Mucosa of descending colon (tissue), 3 donors: ENCODE measurements at places on chromosomes 7 and 10. TPM values are rescaled to one million over a fixed set of nuclear protein-coding genes. Genes with fewer than 3 reads are reported as not detected.

The ANKRD7 gene
- total RNA-seq, result 1.9 TPM

DNA sequence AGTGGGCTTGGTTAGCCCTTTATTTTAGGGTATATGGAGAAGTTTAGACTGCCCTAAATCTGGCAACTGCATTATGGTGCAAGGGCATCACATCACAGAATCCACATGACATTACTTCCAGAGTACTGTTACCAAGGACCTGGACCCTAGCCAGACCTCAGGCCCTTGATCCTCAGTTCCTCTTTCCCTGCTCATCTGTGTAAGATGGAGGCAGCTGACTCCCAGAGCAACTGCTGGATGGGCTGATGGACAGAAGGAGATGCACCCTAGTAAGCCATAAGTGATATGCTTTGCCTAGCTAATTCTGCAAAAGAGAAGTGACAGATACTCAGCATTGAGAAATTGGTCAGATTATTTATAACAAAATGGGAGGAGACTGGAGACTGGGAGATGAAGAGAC is 131.7 kb downstream of the DYNC1I1 start:
- no peak for DNase-seq

- no peak for DNase-seq
Measured at GRCh38 chr10:18368273-18368672, 228.0 kb downstream of the CACNB2 start.

The PVRIG gene
- total RNA-seq, result 1.4 TPM

DNA sequence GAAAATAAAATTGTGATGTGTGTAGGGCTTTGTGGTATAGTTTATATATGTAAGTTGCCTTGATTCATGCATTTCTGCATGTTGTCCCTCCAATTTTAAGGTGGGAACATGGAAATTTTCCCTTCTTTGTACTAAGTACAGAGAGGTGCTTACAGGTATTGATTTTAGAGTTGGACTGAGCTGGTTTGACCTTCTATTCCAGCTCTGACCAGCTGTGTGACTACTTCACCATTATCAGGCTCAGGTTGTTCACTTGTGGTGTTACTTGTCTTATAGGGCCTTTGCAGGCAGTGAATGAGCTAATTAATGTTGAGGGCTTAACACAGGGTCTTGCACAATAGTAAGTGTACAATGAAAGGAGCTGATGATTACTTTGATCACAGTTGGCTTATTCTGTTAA is 16.3 kb downstream of the ZNF804B start:
- DNase-seq, result no peak

DNA sequence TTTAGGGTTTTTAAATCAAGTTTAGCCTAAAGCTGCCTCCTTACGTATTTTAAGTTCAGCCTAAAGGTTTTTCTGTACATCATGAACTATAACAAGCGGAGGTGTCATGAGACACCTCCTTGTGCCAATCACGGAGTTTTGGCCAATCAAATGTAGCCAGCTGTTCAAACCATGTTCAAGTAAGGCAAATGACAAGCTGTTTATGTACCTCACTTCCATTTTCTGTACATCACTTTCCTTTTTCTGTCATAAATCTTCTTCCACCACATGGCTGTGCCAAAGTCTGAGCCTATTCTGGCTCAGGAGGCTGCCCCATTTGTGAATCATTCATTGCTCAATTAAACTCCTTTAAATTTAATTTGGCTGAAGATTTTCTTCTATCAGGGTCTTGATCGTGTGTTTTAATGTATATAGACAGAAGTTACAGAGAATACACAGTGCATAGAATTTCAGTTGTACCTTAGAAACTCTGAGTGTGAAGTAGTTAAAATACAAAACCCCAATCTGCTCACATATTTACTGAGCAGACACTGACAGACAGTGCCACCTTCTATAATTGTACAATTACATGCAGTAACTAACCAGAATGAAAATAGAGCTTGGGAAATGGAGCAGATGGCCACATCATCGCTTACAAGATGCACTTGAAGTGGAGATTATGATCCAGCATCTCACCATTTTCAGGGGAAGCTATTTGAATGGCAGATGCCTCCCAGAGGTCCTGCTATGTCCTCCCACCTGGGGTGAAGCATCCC is 76.9 kb upstream of the LANCL2 start:
- DNase-seq, result no peak

The MYL10 gene
- not detected for total RNA-seq

DNA sequence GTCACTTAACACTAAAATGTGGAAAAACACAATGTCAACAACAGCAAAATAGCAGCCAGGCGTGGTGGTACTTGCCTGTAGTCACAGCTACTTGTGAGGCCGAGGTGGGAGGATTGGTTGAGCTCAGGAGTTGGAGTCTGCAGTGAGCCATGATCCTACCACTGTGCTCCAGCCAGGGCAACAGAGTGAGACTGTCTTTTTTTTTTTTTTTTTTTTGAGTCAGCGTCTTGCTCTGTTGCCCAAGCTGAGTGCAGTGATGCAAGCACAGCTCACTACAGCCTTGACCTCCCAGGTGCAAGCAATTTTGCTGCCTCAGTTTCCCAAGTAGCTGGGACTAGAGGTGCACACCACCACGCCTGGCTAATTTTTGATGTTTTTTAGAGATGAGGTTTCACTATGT is 6.1 kb downstream of the KCTD7 start:
- DNase-seq, result no peak

The STEAP1B gene
- 1.0 TPM for total RNA-seq

The GNAT3 gene
- not detected for total RNA-seq

DNA sequence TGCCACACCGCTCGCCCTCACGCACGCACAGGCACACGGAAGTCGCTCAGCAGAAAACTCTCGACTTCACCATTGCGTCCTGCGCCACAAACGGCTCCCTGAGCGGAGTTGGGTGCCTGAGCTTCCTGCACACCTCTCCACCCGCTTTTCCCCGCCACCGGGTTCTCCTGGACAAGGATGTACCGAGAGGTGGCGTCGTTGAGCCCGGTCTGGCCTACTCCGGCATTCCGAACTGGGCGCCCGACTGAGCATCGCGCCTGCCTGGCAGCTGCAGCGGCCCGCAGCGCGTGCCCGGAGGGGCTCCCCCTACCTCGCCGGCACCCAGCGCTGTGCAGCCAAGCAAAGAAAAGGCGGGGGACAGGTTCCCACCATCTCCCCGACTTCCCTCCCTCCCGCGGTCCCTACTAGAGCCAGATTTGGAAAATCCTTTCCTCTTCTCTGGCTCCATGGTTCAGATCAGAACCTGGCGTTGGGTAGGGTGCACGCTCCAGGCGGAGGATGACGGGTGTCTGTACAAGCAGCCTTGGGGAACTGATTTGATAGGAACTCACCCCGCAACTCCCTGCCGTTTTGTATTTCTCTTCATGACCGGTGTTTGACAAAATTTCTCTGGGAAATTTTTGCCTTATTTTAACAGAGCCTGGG is 1.7 kb downstream of the SORCS3 start:
- peak; percentile 35 for DNase-seq

GRCh38 chr7:106332201-106332600 is 47.4 kb upstream of the NAMPT start:
- DNase-seq, result no peak

- no peak for DNase-seq
Measured at GRCh38 chr7:151759591-151760042, 117.3 kb downstream of the PRKAG2 start.

DNA sequence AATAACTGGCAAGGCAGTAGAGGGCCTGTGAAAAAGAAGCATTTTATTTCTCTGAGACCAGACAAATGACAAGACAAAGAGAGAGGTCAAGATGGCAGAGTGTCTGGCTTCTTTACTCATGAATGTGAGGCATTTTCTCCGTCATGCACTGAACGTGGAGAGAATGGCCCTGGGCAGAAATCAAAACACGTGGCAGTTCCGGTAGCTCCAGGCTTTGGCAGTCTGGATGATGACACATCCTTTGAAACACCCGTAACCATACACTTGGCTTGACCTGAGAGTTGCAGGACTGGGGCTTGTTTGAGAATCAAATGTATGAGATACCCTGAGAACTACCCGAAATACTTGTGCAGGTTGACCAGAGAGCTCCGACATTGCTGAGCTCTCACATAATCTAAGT is 537.6 kb downstream of the ACTR3B start:
- DNase-seq, result no peak

The LRRD1 gene
- total RNA-seq, result not detected

The CDC14C gene
- total RNA-seq, result not detected

DNA sequence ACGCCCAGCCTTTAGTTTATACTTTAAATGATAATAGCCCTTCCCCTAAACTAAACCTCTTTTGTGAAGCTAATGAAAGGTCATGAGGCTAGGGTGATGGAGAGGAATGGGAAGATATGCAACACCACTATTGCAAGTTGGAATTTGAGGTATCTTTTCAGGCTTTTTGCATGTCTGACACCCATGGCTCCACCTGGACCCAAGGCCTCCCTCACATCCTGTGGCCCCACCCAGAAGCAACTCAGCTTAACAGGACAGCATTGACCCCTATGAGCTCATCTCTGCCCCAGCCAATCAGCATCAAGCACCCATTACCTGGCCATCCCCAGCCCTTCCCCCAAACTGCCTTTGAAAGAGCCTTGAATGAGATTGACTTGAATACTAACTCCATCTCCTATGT is 674.2 kb upstream of the NRP1 start:
- no peak for DNase-seq

DNA sequence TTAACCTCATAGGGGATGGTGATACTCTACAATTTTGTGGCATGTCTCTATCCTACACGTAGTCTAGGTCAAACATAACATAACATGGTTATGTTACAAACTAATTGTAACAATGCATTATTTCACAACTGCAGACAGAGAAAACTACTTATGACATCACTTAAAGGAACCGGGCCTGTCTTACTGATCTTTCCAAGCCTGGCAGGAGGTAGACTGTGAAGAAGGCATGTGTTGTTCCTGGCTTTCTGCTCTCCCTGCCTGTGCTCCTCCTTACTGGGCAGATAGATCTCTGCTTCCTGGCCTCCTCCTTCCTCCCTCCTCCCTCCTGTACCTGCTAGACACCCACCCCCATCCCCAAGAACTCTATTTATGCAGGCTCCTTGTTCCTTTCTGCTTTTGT is 5.4 kb downstream of the CACNB2 start:
- no peak for DNase-seq

The IFIT3 gene
- total RNA-seq, result 11.2 TPM

DNA sequence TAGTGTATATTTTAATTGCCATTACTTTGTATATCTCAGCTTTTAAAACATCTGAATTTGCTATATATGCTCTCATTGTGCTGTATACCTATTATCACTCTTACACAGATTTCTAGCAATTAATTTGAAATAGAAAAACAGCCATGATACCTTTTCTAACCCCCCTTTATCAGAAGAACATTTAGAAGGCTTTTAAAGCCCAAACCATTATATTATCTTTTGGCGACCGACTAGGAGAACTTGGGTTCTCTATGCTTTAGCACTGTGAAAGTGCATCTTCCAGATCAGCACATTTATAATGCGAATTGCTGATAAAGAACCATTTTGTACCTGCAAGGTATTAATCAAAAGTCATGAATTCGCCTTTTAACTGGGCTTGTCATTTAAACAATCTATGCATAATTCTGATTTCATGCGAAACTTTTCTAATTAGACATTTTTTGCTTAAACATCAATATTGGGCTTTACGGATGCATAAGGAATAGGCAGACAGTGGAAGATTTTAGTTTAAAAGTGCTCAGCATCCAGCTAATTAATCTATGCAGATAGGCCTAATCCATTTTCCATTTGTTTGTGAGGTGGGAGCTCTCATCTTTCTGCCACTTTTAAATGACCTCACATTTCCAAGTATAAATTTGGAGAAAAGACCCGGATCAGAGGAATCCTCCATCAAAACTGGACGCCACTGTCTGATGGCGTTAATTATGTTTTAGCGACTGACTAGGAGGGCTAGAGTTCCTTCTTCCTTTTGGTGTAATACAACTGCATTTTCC is 1.2 kb upstream of the MLLT10 start:
- no peak for DNase-seq

DNA sequence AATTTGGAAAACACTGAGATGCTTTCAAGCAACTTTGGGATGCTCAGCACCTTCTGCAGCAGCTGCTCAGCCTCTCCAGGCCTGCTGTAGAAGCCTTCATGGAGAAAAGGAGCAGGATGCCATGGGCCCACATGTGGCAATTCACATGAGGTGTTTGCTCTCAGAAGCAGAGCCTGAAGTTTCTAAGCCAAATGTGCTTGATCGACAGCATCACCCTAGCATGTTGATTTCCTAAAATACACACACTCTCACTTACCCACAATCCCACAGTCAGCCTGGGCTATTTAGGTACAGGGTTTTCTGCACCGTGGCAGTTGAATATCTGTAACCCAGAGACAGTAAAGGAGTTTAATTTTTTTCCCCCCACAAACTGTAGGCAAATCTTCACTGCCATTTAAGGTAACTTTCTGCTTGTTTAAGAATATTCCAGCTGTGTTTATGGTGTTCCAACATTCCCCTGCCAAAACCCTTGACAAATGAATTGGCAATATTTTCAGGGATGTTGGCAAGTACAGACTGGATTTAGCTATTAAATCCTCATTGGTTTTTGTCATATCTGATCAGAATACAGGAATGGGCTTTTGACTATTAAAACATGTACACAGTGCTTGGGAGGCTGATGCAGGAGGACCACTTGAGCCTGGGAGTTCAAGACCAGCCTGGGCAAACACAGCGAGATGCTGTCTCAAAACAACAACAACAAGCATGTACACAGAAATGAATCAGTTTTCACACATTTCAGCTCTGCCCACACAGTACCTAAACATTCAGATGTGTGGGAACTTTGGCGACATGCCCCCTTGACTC is 244.2 kb downstream of the CELF2 start:
- no peak for DNase-seq

GRCh38 chr10:37680243-37680683 is 177.1 kb downstream of the ZNF248 start:
- DNase-seq, result no peak

GRCh38 chr10:127874671-127875448 is 17.9 kb downstream of the CLRN3 start:
- no peak for DNase-seq

DNA sequence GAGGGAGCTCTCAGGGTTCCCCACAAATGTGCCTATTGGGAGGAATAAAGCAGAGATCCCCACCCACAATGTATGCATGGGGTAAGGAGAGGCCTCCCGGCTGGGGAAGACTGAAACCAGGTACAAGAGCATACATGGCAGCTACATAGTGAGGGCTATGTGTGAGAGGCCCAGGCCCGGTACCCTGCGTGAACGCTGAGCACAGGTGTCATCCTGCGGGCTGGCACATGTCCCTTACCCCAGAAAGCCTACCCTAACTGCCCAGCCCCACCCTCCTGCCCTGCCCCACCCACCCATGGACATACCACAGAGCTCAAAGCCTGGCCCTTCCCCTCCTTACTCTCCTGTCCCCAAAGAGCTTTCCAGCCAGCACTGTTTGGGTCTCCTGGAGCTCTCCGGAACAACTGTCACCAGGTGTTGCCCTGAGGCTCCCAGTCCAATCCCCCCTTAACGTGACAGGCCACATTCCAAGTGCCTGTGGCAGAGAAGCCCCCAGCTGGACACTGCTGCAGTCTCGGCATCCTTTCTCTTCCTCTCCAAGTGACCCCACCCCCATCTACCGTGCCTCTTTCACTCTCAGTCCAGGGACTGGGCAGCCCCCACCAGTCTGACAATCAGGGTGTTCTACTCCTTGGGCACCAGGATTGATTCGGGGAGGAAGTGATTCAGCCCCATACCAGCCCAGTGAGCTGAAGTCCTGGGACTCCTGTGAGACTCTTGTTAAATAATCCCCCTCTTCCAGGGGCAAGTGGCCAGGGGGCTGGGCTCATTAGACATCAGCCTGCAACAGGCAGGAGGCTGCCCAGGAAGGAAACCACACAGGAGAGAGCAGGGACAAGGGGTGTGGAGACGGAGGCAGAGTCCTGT is 19.6 kb downstream of the GRID1 start:
- DNase-seq, result peak; percentile 15

- DNase-seq, result no peak
Measured at GRCh38 chr10:123772645-123773508, 106.7 kb downstream of the GPR26 start.
